ENCODE measurements at places on chromosomes 5 and 9.

GRCh38 chr9:84710701-84711397 lies 41.3 kb downstream of the NTRK2 start:
- DNase-seq = no peak

GRCh38 chr9:107700847-107701246 lies 211.3 kb upstream of the KLF4 start:
- DNase-seq = no peak

- DNase-seq = no peak
Observed at GRCh38 chr9:126773004-126773607, 31.7 kb upstream of the ZBTB43 start.

GRCh38 chr9:12972608-12973589 lies 198.1 kb downstream of the LURAP1L start:
- DNase-seq = no peak

DNA sequence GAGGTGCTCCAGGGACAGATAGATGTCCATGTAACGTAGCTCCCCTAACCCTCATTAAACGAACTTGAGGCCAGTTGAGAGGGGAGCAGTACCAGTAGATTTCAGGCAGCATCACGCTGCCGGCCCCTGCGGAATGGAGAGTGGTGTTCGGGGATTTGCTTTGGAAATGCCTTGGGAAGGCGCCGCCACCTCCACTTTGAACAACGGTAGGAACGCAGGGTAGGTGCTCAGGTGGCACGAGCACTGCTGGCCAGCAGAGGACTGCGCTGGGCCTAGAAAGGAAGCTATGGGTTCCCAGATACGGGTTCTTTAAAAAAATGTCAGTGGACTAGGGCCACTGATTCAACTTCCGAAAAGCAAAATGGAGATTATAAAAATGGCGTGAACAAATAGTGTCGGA lies 271.8 kb downstream of the FANCC start:
- no peak for DNase-seq

GRCh38 chr9:20552874-20553557 lies 69.3 kb downstream of the MLLT3 start:
- no peak for DNase-seq

DNA sequence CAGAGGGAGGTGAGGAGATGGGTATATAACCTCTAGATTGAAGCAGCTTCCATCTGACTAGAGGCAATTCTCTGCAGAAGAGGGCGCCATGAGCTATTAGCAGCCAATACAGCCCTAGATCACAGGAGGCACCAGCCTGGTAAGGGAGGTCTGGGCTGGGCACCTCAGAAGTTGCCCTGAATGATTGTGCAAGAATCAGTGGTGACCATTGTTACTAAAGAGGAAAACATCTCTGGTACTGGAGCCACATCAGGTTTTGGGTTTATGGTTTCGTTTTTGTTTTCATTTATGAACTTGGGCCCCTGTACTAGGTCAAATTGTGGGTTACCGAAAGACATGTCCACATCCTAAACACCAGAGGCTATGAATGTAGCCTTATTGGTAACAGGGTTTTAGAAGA lies 342.0 kb downstream of the MLLT3 start:
- no peak for DNase-seq

DNA sequence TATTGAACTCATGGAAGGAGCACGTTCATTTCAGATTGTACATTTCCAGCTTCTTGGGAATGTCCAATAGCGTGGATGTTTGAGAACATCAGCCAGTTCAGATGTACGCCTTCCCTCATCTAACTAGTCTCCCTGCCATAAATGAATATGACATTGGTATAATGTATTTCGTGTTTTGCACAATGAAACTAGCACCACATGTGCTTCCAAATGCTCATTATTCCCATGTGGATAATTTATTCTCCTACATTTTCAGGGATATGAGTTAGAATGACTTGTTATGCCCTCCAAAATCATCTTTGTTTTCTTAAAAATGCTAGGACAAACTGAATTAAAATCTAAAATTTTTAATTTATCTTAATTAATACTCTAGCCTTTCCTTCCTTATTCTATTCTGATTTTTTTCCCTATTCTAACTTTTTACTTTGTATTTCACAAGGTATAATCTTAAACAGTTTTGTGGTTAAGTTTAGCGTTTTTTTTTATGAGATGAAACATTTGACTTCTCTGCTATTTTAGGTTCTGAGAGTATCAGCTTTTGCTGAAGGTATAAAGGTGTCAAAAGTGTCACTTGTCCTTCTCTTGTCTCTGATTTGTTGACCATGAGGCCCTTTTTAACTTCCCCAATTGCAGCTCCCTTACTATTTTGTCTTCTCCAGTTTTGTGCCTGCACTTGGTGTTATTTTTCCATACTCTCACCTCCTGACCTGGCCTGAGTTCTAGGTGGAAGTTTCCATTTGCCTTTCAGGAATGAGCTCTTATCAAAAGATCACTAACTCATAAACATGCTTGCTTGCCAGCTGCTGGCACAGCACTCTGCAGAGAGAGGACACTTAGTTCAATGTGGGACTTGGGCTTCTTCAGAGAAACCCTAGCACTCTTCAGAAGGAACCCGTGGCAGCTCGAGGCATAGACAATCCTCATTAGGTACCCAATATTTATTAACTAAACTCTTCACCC lies 106.8 kb downstream of the FRMD3 start:
- DNase-seq = no peak

GRCh38 chr5:13316176-13316575 lies 628.3 kb downstream of the DNAH5 start:
- DNase-seq = no peak

- no peak for DNase-seq
Observed at GRCh38 chr5:158273035-158273434, 414.1 kb upstream of the CLINT1 start.

GRCh38 chr5:150085950-150086715 lies at the start of gene CSF1R:
Gene CSF1R, minus strand, starts transcription at chr5:150086554. Its CDS starts 127 bp downstream, at chr5:150086427.
- no peak for DNase-seq

DNA sequence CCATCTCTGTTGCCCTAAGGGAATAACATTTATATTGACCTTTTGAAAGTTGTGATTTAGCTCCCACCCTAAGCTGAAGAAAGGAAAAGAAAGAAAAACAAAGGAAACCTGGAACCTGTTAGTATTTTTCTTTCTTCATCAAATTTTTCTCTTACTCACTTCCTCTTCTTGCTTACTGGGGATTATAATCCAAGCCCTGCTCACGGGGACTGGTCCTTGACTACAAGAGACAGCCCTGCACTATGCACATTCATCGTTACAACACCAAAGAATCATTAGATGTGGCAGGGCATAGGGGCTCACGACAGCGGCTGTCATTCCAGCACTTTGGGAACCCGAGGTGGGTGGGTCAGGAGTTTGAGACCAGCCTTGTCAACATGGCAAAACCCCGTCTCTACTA lies 37.8 kb upstream of the LPAR1 start:
- DNase-seq = no peak

GRCh38 chr5:133814152-133814551 lies 154.3 kb downstream of the C5orf15 start:
- no peak for DNase-seq

DNA sequence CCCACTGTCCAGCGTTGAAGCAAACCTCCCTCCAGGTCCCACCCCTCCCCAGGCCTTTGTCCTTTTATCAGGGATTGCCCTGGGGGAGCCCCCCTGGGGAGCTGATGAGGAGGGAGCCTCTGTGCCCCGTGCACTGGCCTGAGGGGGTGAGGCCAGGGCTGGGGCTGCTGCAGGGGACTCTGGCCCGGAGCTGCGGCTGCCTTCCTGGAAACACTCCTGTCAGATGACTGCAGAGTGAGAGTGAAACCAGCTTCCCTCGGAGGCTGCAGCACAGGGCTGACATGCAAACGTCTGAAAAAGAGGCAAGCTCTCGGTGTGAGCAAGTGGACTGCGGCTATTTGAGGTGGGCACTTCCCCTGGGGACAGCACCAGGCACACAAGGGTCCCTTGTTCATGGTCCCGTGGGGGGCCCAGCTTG lies 4.6 kb upstream of the TRAF2 start:
- DNase-seq = no peak

DNA sequence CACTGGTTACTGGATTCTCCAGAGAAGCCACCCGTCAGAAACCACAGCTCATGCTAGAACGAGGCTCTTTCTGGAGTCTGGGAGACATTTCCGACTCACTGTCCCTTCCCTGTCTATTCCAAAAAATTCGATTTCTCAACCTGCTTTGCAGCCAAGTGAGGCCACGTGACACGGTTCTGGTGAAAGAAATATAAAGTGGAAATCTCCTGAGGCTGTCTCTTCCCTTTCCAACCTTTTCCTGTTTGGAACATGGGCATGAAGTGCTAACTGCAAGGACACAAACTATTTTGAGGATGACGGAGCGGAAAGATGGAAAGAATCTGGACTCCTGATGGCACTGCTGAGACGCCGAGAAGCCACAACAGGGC lies 6.1 kb upstream of the PTGS1 start:
- DNase-seq = no peak

GRCh38 chr5:133683646-133684596 lies 71.6 kb upstream of the FSTL4 start:
- no peak for DNase-seq

DNA sequence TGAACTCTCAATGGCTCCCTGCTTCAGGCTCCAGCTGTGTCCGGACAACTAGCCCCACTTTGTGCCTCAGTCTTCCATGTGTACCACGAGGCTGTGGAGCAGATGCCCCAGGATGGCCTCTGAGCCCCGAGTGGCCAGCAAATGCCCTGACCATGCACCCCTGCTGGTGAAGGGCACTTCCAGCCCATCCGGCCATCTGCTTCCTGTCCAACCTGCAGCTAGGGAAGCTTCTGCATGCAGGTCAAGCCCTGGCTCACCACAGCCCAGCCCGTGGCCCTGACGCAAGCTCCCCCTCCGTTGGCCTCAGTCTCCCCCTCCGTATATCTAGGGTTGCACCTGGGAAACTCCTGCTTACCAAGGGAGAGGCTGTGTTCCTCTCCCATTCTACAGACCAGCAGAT lies 4.8 kb downstream of the NINJ1 start:
- no peak for DNase-seq

DNA sequence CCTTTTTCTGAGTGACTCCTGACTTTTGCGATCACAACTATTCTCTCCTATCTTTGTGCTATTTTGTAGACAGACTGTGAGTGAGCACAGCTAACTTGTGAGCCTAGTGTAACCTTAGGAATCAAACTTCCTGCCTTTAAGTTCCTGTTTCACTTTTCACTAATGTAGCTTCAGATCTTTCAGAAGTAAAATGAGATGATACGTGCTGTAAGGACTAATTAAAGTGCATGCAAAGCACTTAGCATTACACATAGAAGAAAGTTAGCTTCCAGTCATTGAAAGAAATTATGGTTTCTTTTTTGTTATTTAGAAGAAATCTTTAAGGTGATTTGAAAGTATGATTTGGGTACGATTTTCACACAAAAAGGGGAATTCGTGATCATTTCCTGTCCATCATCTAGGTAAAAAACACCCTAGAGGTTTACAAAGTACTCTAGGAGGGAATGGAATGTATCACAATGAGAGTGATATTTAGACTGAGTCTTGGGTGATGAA lies 122.7 kb downstream of the ST8SIA4 start:
- DNase-seq = no peak

- no peak for DNase-seq
Observed at GRCh38 chr5:445591-445990, 2.6 kb downstream of the EXOC3 start.

GRCh38 chr5:1526190-1526631 lies 2.5 kb upstream of the LPCAT1 start:
- no peak for DNase-seq

DNA sequence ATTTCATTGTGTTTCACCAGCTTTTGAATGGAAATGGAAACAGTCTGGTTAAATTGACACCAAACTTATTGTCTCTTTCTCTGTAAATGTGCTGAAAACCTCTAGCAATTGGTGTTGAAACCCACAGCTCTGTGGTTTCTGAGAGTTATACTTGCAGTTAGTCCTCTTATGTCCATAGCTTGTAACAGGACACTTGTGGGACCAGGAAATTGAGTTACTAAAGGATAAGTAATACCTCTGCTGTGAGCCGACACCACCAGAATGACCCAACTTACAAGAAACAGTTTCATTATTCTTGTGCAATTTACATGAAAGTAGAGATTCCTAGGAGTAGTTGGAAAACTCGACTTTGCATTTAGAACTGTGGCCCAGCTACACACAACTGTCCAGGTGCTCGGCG lies 191.5 kb downstream of the CFAP90 start:
- no peak for DNase-seq

GRCh38 chr9:133527444-133527920 lies 2.7 kb upstream of the MYMK start:
- no peak for DNase-seq

DNA sequence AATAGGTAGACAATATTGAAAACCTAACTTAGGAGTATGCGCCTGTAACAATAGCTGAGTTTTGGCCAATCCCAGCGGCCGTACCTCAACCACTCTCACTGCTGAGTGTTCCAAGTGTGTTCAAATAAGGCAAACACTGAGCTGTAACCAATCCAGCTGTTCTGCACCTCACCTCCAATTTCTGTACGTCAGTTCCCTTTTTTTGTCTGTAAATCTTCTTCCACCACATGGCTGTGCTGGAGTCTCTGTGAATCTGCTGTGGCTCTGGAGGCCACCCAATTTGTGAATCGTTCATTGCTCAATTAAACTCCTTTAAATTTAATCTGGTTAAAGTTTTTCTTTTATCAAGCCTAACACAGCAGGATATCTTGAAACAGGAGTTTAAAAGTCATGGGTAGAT lies 116.3 kb downstream of the SLC28A3 start:
- no peak for DNase-seq

DNA sequence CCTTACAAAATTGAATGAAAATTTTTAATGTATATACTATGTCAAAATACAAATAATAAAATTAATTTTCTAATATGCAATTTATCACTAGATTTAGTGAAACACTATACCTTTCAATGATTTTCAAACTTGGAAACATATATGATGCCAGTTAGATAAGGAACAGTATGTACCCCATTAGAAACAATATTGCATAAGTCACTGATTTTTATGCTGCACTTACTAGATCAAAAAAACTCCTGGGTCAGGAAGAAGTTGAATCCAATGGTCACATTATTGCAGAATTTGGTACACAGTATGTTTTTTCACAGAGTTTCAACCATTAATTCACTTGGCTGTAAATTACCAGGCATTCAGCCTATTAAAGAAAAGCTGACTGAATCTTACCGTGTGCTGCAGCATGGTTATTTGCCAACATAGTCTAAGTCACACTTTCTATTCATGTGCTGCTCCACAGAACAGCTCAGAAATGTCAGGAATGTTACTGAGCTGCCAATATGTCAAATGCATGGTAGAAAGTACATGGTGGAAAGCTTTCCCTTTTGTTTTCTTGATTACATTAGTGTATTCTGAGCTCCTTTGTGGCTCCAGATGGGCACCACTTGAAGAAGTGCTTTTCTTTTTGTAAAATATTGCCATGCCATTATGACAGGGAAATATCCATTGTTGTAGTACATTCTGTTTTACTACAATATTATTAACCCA lies 9.9 kb upstream of the PRR16 start:
- no peak for DNase-seq

DNA sequence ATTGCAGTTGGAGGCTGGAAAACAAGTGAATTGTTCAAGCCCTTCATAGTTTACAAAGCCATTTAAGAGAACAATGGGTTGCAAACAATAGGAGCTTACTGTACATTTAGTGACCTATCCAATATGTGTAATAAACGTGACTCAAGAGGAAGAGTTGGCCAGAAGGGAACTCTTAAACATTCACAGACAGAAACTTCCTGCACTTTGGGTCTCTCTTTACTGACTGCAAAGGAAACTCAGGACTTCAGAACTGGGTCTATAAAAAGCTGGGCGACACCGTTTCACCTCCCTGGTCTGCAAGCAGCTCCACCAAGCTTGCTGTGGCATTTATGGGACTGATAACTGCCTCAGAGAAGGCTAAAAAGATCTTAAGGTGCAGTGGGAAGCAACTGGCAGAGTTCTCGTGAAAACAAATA lies 48.7 kb upstream of the SPATA31D4 start:
- no peak for DNase-seq

All from NCI-H1694 treated with DMSO at 0.1 percent for 48 hours (cell line).